Fibroblast of the aortic adventitia (primary cell): ENCODE measurements at places on chromosomes 6 and 20. TPM values are rescaled to one million over a fixed set of nuclear protein-coding genes. Genes with fewer than 3 reads are reported as not detected.

DNA sequence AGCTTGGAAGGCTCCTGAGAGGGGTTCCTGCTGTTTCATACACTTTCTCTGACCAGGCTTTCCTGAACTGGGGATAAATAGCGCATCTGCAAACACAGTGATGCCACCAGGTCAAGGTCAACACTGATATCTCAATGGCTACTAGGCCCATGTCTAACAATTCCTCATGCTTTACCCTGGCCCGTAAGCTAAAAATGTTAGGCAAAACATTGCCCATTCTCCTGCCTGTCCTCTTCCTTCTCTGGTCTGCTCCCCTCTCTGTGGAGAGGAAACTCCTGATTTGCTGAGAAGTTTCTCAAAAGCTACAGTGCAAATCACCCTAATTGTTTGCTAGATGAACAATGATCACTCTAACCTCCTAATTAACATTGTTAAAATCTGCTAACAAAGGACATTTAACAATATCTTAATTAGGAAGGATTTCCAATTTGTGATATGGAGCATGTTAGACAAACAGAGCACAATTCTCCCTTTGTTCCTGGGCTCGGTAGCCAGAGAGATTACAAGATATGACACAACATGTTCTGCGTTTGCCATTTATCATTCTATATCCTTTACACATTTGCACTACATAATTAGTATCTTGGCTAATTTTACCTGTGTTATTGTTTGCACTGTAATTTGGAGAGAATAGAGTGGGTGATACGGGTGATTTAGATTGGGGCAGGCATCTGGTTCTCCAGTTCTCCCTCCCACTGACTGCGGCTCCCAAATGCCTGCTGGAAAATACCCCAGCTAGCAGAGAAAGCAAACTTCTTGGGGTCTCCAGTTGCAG, 266.8 kb downstream of the CD83 start:
- DNase-seq, result no peak

C20orf144 gene
- 0.16 and 0.18 TPM in 2 replicates for total RNA-seq

DNA sequence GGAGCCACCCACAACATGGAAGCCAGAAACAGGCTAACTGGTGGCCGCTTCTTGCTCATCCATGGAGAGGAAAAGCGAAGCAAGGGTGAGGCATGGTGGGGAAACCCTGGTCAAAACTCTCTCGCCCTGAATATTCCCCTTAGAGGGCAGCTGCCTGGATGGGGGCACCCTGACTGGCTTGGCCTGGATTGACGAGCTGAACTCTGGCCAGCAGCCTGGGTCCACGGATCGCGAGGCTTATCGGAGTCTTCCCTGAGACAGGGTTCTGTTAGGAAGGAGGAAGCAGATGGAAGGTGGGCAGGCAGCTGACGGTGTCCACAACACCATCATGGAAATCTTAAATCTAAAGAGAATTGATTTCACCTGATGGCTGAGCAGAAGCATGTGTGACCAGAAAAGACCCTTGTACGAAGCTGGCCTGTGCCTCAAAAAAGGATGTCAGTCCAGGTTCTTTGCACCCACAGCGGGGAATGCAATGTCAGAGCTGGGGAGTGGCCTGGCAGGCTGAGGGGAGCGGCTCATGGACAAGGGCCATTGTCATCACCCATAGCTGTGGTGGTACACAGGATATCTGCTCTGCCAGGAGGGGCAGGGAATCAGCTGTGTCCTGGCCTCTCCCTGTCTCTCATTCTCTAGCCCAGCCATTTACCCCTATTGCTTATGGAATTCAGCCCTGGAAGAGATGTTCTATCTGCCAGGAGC, 109.4 kb upstream of the SNX9 start:
- no peak for DNase-seq

- DNase-seq, result no peak
These were observed 26.1 kb downstream of the MANBAL start for GRCh38 chr20:37315452-37316110.

- DNase-seq, result peak; percentile 40
These were observed 118.6 kb upstream of the BCLAF1 start for GRCh38 chr6:136408204-136408603.

LY6G5B gene
- total RNA-seq, result 2.8 and 4.5 TPM in 2 replicates

- DNase-seq, result no peak
These were observed 18.8 kb downstream of the TOP1 start for GRCh38 chr20:41047279-41047974.

LGSN gene
- total RNA-seq, result not detected in 2 replicates

- DNase-seq, result peak; percentile 98
These were observed 38.5 kb upstream of the AHI1 start for GRCh38 chr6:135535989-135536414.

GRCh38 chr6:124903797-124904196, 58.4 kb upstream of the RNF217 start:
- DNase-seq, result no peak

PTK7 gene
- total RNA-seq, result 44.6 and 102 TPM in 2 replicates

GRCh38 chr6:52728394-52728793, 34.9 kb downstream of the GSTA2 start:
- peak; percentile 46 for DNase-seq

AKAP12 gene
- 196 and 349 TPM in 2 replicates for total RNA-seq

PCK1 gene
- total RNA-seq, result not detected in 2 replicates

DNA sequence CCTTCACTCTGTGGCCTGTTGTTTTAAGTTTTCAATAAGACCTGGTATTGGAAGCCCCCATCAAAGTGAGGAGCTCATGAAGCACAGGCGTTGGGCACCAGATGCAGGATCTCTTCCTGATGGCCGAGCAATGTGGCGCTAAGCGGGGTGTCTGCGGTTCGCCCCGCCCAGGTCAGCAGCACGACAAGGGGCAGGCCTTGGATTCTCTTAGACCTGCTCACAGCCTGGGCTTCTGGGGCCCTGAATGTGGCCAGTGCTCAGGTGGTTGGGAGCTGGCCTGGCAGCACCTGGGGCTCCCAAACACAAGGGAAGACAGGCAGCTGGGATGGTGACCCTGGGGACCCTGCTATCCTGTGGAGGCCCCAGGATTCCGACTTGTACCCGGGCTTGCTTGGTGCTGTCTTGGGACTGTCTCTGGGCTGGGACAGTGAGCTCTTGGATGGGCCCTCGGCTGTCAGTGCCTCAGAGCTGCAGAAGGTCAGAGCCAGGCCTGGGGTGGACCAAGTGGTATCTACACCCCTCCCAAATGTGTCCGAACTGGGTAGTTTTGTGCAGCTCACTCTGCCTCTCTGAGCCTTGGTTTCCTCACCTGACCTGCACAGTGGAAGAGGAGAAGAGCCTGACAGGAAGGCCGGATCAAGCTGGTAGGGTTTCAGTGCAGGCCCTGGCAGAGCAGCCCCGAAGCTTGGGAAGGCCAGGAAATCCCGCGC, 69.1 kb downstream of the PHACTR3 start:
- DNase-seq, result no peak

HLA-DMB gene
- 0.09 TPM in 1 of 2 replicates, not detected in the other for total RNA-seq

BPIFA2 gene
- not detected in 2 replicates for total RNA-seq

DNA sequence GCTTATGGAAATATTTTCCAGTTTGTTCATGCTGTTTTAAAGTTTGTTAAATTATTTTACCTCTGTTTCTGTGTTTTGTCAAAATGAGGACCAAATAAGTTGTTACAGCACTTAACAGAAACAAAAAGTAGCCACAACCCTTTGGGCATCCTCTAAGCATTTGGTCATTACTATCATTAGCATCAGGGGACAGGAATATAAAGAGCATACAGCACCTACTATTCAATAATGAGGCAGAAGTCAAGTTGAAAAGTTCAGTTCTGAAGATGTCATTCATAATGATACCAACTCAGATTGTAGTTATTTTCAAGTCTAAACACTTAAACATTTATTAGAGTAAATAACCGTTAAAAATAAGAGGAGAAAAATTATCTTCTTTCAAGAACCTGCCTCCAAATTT, 862.3 kb upstream of the FLRT3 start:
- no peak for DNase-seq
